ENCODE measurements at places on chromosomes 3 and 15.

GRCh38 chr3:104133630-104134029 is 1233.1 kb upstream of the ALCAM start:
- no peak for DNase-seq

GRCh38 chr3:177137774-177138705 is 59.2 kb downstream of the TBL1XR1 start:
- DNase-seq = no peak

DNA sequence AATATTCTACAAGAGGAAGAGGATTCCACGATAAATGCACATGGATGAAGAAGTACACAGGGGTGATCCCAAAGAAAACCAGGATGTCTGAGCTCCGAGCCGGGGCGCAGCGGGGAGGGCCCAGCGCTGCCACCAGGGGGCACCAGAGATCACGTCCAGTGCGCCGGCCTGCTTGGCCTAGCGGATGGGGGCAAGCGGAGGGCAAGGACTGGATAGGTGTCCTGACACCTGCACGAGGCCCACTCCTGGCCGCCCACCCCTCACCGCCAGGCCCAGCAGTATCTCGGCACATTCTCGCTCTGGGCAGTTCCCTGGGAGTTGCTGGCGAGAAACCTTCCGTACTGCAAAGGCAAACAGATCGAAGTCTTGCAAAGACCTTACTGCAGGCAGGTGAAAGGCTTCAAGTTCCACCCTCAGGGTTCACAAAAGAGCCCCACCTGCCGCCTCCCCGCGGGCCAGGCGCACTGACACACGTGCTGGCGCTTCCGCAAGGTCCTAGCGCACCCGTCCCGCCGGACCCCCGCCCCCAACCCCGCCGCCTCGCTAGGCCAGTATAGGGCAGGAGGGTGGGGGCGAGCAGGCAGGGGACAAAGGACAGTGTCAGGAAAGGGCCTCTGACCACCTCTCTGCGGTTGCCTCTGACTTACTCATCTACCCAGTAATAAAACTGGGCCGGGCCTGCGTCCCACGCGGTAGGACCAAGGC is 3.3 kb downstream of the ANKRD63 start:
- peak; percentile 42 for DNase-seq

GRCh38 chr3:161212906-161213305 is 8.2 kb upstream of the NMD3 start:
- no peak for DNase-seq

DNA sequence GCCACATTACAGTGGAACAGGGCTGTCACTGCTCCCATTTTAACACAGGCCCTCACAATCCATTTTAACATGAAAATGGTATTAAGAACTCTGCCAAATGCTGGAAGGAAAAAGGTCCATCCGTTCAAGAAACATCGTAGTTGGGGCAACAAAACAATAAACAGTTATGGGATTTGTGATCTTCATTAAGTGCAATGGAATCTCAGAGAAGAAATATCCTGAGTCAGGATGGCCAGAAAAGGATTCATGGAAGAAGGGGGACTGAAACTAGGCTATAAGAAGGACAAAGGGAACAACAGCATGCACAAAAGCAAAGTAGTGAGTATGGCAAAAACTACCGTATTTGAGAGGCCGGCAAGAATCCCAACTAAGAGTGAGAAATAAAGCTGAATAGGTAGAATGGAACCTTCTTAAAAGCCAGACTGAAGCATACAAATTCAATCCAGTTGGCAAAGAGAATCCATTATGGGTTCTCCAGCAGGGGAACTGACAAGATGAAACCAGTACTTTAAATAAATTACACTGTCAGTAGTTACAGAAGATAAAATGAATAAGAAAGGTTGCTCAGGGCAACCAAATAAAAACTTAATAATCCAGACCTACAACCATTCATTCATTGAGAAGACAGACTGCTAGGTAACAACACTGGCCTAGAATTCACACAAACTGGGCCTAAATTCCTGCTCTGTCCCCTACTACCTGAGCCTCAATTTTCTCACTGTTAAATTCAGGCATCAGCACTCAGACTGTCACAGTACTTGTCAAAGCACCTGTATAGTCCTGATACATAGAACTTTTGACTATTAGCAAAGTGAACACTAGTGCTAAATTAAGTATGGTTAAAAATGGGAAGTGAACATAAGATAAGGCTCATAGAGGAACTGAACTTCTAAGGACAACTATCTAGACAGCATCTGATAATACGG is 6.3 kb downstream of the TBL1XR1 start:
- no peak for DNase-seq

GRCh38 chr3:197460639-197461038 is 95.1 kb downstream of the BDH1 start:
- DNase-seq = no peak

GRCh38 chr15:52745326-52746161 is 44.6 kb downstream of the ONECUT1 start:
- no peak for DNase-seq
